EH (cell line): ENCODE measurements at places on chromosomes 3 and 15.

DNA sequence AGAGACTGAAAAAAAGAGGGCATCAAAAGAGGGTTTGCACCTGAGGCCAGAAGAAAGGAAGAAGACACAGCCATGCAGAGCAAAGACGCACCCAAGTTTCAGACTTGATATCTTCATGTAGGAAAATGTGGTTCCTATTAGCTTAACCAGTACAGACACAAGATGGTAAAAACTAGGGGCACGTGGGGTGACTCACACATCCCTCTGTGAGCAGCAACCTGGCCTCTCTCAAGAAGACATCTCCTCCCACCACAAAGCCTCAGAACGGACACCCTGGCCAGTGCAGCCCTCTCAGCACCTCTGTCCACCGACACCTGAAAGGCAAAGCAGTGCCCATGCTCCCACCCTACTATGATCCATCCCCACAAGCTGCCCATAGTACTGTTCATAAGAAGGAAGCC, 33.3 kb downstream of the GLB1 start:
- peak; percentile 63 for DNase-seq

DNA sequence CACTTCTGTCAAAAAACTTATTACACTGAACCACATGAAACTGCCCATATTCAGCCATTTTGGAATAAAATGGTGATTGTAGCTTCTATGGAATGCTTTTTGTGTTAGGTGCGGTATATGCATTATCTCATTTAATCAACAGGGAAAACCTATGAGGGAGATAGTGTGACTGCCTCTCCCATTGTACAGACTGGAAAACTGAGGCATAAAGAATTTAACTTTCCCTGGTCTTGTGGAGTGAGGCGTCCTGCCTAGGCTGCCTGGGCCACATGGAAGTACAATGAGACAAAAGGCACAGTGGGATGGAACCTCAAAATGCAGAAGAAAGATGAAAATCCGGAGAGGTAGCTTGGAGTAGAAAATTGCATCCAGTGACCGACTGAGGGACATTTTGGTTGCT, 80.2 kb downstream of the RPLP1 start:
- no peak for DNase-seq

GRCh38 chr3:38573556-38573955, 75.9 kb downstream of the SCN5A start:
- no peak for DNase-seq

GRCh38 chr3:104032283-104032682, 1334.4 kb upstream of the ALCAM start:
- no peak for DNase-seq
